ENCODE measurements at places on chromosomes 16 and 17.

DNA sequence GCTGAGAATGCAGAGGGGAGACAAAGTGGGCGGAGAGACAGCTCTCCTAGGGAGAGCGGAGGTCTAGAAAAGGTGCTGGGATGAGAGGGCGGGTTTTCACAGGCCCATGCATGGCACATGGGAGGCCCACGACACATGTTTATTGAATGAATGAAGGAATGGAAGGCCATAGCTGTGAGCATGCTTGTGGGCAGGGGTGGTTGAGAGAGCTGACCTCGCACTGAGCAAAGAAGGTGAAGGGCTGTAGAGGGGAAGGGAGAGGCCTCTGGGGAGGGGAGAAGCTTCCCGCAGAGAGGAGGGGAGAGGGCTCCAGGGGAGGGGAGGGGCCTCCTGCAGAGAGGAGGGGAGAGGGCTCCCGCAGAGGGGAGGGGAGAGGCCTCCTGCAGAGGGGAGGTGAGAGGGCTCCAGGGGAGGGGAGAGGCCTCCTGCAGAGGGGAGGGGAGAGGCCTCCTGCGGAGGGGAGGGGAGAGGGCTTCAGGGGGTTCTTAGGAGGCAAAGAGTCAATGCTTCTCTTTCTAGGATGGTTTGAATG lies 27.3 kb downstream of the SDK2 start:
- no peak for DNase-seq

- DNase-seq, result peak; percentile 95
These were observed 102.0 kb downstream of the GRIN2A start for GRCh38 chr16:10080051-10080772.

DNA sequence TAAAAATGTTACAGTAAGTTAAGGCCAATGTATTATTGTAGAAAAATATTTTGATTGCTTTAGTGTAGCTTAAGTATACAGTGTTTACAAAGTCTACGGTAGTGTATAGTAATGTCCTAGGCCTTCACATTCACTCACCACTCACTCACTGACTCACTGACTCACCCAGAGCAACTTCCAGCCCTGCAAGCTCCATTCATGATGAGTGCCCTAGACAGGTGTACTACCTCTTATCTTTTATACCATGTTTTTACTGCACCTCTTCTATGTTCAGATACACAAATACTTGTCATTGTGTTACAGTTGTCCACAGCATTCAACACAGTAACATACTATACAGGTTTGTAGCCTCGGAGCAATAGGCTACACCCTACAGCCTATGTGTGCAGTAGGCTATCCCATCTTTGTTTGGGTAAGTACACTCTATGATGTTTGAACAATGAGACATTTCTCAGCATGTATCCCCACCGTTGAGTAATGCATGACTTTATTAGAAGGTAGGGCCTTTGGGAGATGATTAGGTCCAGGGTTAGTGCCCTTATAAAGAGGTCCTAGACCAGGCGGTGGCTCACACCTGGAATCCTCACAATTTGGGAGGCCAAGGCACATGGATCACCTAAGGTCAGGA lies 117.8 kb downstream of the SLC39A11 start:
- peak; percentile 26 for DNase-seq

- DNase-seq, result no peak
These were observed 17.9 kb downstream of the TANGO6 start for GRCh38 chr16:68860978-68861892.

DNA sequence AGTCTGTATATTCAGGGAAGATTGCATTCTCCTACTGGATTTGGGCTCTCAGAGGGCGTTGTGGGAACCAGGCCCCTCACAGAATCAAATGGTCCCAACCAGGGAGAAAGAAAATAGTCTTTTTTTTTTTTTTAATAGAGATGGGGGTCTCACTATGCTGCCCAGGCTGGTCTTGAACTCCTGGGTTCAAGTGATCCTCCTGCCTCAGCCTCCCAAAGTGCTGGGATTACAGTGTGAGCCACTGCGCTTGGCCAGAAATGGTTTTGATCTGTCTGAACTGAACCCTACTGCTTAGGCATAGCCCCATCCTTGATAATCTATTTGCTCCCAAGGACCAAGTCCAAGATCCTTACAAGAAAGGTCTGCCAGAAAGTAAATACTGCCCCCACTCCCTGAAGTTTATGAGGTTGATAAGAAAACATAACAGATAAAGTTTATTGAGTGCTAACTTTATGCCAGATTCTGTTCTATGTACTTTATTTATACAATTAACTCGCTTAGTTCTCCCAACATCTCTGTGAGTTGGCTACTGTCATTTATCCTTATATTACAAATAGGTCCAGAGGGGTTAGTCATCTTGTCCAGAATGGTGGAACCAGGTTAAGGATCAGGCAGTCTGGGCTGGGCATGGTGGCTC lies 13.5 kb downstream of the G6PC1 start:
- DNase-seq, result no peak

- no peak for DNase-seq
These were observed 32.6 kb downstream of the PMP22 start for GRCh38 chr17:15232517-15232915.

GRCh38 chr16:2422123-2422867 lies 7.0 kb upstream of the CCNF start:
- DNase-seq, result no peak

DNA sequence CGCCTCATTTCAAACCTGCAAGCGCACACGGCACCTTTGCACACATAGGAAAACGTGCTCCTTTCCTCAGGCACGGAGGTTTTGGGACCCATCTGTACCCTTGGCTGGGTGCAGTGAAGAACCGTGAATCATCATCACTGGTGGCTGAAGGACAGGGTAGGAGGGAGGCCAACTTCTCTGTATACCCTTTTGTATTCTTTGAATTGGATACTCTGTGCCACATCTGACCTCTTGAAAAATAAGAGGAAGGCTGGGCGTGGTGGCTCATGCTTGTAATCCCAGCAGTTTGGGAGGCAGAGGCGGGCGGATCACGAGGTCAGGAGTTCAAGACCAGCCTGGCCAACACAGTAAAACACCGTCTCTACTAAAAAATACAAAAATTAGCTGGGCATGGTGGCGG lies 11.7 kb downstream of the GPRC5B start:
- no peak for DNase-seq

- no peak for DNase-seq
These were observed 73.2 kb downstream of the RTN4RL1 start for GRCh38 chr17:1951920-1952319.

GRCh38 chr17:62017912-62018311 lies 47.2 kb downstream of the MED13 start:
- DNase-seq, result peak; percentile 33

GRCh38 chr16:72856797-72857196 lies 191.1 kb downstream of the ZFHX3 start:
- DNase-seq, result no peak

- DNase-seq, result no peak
These were observed 92.6 kb downstream of the CACNG3 start for GRCh38 chr16:24348545-24349290.

DNA sequence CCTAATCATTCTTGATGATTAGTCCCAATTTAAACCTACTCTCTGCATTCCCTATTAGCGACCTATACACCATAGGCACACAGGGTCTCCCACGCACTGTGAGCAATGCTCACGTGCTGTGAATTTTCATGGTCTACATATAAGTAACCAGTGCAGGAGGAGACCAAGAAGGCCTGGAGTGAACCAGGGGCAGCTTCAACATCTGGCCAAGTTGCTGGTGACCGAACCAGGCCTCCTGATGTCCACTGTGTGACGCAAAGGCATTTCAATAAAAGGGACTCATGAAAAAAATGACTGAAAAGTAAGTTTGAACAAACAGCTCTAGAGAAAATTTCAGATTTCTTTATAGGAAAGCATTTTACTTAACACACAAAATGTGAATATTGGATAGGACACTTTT lies 107.0 kb downstream of the ZFHX3 start:
- DNase-seq, result no peak

GRCh38 chr17:74677558-74678466 lies 34.9 kb downstream of the CD300LF start:
- no peak for DNase-seq

- no peak for DNase-seq
These were observed 388.0 kb upstream of the CA10 start for GRCh38 chr17:52546493-52546892.

DNA sequence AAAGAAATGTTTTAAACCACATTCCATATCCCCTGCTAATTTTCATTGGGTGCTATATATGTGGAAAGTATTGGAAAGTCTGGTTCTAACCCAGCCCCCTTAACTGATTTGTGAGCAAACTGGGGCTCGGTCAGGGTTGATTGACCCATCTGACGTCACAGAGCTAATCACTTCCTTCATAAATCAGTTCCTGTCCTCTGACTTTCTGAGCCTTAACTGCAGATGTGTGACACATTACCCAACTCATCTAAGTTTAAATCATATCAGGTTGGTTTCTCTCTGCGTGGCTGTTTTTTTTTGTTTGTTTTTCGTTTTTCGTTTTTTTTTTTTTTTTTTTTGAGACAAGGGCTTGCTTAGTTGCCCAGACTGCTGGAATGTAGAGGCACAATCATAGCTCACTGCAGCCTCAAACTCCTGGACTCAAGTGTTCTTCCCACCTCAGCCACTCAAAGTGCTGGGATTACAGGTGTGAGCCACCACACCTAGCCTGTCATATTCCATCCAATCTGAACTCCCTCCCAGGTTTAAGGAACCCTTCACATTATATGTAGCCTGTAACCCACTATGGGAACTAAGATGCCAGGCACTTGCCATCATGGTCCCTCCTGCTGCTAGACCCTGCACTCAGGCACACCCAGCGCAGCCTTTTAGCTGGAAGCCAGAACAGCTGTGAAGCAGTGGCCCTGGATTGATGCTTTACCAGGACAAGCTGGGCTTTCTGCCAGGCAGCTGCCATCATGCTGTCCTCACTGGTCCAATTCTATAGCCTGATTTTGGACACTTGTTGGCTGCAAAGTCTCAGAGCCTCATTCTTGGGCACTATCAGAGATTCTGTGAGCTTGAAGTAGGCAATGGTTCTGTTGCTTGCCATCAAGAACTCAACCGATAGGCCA lies 6.9 kb upstream of the BPTF start:
- no peak for DNase-seq

GRCh38 chr17:17700251-17700969 lies 19.2 kb downstream of the RAI1 start:
- DNase-seq, result no peak

DNA sequence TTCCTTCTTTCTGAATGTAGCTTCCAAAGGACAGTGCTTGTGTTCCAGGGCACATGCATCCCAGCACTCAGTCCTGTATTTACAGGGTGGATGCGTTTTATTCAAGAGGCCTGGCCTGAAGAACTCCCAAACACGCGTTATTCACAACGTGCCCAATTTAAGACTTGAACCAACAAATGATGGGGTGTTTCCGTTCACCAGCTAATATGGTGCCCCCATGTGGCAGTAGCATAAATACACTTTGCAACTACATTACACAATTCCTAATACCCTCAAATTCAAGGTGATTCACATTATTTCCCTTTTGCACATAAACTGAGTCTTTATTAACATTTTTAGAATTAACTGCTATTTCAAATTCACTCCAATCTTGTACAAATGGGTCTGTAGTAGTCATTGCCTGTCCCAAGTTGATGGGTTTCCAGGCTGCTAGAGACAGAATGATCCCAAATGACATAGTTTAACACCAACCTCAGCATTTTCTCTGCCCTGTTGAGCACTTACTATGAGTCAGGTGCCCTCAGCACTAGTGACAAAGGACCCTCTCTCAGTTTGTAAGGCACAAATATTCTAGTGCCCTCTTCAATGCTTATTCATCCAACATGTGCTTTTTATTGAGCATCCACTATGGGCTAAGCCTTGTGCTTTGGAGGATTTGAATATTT lies 26.9 kb downstream of the HSD17B2 start:
- peak; percentile 43 for DNase-seq

DNA sequence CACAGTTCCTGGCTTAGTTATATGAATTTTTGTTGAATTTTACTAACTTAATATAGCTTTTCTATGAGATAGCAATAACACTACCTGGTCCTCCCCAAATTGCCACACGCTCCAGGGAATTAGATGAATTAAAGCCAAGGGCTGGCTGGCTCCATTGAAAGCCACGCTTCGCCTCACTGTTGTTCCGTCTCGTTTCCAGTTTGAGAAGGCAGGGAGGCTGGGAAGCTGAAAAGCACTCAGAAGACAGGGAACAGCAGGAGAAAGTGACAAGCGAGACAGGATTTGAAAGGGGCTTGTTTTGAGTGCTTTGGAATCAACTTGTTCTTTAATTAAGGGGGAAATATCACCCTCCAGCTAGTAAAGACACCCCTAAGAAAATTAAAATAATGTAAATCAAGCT lies 425.3 kb downstream of the CA10 start:
- no peak for DNase-seq

GRCh38 chr16:77910021-77910420 lies 112.3 kb upstream of the CLEC3A start:
- no peak for DNase-seq

DNA sequence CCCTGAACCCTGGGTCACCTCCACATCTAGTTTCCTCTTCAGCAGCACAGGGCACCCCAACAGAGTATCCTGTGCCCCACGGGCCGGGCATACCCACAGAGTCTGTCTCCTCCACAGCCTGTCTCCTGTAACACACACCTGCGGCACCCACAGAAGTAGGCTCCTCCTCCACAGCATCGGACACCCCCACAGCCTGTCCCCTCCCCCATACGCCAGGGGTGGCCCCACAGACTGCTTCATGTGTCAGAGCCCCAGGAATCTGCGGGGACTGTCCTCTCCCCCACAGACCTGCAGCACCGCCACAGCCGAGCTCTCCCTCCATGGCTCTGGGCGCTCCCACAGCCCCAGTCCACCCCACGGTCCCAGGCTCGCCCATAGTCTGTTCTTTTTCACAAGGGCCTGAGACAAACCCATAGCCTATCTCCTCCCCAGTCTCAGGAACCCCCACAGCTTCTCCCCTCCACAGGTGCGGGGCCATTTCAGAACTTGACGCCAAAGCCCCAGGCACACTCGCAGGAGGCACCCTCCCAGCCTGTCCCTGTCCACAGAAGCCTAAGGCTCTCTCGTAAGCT lies 1.4 kb downstream of the KIAA0753 start:
- DNase-seq, result no peak

GRCh38 chr16:86888231-86889053 lies 310.1 kb downstream of the FOXL1 start:
- DNase-seq, result no peak

GRCh38 chr16:35319536-35320192 lies 1860.3 kb downstream of the TP53TG3F start:
- no peak for DNase-seq

- DNase-seq, result no peak
These were observed 399 bp downstream of the STX1B start for GRCh38 chr16:31009894-31010584.

DNA sequence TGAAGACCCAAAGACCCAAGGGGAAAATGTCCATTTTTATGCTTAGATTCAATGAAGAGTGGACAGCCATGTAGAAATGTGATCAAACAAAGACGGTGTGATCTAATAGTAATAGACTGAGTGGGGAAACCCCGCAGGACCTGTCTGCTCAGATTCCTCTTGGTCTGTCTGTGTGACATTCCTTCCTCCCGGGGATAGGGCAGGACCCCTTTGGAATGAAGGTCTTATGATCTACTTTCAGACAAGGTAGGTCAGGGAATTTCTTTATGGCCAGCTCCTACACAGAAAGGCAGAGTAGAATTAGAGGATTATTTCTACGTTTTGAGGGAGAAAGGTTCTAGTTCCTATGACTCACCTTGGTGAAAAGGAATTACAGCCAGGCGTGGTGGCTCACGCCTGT lies 267.6 kb downstream of the STX8 start:
- DNase-seq, result no peak

GRCh38 chr16:30473231-30474073 lies 910 bp downstream of the ITGAL start:
- DNase-seq, result no peak

- no peak for DNase-seq
These were observed 265.1 kb downstream of the WWOX start for GRCh38 chr16:78364556-78364880.

Data from fibroblast of skin of right biceps (primary cell).